ENCODE measurements at places on chromosomes 5 and 9.

- DNase-seq: no peak
Measured at GRCh38 chr5:151005187-151005949, 15.0 kb upstream of the GPX3 start.

DNA sequence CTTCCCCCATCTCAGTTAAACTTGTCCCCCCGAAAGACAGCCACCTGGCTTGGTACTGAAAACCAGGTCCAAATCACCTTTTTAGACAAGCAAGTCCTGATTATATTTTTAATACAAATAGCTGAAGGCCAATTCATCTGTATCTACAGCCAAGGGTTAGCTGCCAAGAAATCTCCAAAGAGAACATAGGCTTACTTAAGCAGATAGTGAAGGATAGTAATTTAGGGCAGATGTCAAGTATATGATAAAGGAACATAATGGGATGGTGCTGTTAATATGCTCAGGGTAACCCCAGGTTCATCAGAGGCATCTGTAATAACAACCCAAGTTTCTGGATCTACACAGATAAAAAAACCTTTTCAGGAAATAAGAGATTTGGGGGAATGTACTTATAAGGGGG lies 133.0 kb downstream of the EBF1 start:
- DNase-seq: no peak

GRCh38 chr9:108212184-108212583 lies 643.6 kb downstream of the ACTL7B start:
- DNase-seq: no peak

GRCh38 chr9:6415266-6415665 lies 2.3 kb downstream of the UHRF2 start:
- DNase-seq: no peak

DNA sequence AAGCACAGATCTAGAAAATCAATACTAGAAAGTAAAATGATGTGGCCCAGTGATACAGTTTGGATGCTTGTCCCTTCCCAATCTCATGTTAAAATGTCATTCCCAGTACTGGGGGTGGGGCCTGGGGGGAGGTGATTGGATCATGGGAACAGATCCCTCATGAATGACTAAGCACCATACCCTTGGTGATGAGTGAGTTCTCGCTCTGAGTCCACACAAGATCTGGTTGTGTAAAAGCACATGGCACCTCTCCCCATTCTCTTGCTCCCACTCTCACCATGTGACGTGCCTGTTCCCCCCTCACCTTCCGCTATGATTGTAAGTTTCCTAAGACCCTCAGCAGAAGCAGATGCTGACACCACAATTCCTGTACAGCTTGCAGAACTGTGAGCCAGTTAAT lies 234.2 kb upstream of the CDH6 start:
- no peak for DNase-seq
